ENCODE measurements at places on chromosomes 1 and 21.

GRCh38 chr21:35427320-35428000, 378.4 kb upstream of the RUNX1 start:
- DNase-seq: no peak

DNA sequence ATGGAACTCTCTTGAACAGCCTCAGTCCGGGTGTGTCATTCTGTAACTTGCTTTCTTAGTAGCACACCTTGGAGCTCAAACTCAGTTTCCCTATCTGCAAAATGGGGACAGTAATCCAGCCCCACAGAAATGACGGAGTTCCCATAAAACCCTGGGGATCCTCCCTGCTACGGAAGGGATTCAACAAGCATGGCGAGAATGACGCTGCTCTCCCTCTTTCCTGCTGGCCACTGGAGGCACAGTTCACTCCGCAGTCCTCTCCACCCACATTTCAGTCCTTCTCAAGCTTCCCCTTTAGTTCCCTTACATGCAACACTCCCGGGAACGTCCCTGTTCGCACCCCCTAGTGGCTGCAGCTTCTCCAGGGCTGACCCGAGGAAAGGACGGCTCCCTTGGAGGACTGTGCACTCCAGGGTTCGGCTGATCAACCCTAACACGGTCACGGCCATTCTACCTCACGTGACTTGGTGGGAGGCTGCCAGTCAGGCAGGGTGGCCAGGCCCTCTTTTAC, 20.6 kb downstream of the RUNX3 start:
- DNase-seq: no peak

DNA sequence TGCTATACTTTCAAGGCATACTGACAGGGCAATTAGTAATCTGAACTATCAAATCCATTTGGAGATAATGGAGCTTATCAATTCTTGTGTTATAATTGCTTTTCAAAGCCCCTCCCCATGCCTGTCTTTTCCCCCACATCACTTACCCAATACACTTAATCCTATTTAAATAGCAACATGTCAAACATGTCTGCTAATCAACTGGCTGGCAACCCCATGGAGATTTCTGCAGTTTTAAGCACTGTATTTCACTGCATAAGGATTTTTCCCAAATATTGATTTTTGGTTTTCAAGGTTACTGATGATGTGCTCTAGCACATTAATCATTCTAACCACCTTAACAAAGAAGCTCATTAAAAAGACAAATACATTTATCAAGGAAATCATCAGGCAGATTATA, 800.3 kb downstream of the PLA2G4A start:
- no peak for DNase-seq

DNA sequence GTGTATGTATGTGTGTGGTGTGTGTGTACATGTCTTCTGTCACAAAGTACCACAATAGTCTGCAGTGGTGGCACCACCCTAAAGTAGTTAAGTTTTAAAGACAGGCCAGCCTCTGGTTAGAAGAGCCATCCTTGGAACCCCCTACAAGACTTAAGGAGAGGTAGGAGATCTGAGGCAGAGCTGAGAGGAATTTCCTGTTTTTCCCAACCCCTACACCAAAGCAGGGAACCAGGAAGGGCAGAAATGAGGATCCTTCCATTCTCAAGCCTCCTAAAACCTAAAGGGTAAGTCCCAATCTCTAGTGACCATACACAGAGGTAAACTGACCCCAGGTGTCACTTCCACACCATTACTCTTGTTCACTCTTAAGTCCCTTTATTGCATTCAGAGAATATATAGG, 11.1 kb downstream of the PEA15 start:
- no peak for DNase-seq

DNA sequence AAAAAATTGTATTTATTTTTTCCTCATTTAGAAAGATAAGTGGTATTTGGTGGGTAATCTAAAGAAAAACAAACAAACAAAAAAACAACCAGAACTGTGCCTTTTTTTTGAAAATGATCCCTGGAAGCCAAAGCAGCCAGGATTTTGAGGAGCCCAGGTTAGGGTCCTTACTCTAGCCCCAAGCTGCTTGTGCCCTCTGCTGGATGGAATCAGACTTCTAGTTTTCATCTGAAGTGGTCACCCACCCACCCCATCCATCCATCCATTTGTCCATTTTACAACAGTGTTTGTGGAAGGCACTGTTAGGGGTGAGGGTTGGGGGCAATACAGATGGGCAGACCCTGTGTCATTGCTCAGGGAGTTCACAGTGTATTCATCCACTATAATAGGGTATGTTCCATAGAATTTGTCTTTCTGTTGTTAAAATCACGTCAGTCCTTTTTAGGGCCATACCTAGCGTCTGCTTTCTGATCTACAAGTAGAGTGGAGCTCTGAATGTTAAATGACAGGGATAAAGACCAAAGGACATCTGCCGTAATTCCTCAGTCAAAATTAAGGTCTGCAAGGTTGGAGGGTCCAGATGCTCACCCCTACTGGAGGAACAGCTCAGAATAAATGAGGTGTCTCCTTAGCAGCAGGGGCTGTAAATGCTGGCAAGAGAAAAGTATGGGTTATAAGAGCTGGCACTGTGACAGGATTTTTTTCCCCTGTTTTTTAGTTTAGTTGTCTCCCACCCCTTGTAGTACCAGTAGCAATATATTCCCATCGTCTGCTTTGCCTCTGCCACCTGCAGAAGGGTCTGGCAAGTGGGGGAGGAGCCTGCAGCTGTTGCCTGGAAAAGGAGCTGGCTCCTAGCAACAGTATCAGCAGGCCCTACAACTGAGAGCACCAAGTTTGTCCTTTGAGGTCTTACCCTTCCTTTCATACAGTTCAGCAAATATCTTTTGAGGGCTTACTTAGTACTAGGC, 3.2 kb downstream of the LRRC42 start:
- DNase-seq: no peak

DNA sequence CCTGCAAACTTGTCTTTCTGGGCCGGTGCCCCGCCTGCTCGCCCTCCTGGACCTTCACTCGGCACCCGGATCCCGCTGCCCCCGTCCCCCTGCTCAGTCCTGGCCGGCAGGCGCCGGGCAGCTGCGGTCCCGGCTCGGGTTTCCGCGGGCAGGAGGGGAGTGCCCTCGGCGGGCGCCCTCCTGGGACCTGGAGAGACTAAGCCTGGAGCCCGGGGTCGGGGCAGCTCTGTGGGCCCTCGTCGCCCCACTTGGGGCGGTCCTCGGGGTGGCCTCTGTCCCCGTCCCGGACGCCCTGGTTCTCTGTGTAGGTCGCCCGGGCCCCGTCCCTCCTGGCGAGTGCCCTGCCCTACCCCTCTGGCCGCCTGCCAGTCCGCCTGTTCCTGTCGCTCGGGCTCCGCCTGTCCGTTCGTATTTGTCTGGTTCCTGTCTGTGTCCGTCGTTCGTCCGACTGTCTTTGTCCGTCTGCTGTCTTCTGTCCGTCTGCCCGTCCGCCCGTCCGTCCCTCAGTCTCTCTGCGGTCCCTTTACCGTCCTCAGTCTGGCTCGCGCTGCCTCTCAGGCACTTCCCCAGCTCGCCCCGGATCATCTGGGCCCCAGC, 490 bp downstream of the SERINC2 start:
- DNase-seq: no peak

GRCh38 chr1:219759095-219759494, 146.2 kb upstream of the ZC3H11B start:
- no peak for DNase-seq

- no peak for DNase-seq
These were observed 67.3 kb downstream of the RHOU start for GRCh38 chr1:228802386-228803220.

DNA sequence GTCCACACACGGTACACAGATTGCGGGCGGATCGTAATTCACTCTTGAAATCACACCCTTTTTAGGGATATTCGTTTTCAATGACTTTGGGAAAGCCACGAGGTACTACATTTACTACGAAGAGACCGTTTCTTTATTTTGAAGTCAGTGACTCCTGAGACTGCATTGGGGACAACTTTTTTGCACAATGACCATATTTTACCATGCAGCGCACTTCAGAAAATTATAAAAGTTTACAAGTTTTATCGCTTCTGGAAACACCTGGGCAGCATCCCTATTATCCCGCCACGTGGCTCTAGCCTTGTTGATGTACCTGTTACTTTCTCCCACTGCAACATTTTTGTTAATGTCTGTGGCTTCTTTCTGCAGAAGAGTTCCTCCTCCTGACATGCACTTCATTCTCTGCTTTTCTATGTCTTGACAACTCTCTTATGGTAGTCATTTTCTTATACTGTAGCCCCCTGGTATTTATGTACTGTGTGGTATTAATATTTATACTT, 1.3 kb upstream of the AKT3 start:
- no peak for DNase-seq

GRCh38 chr1:12548279-12548972, 69.6 kb downstream of the DHRS3 start:
- DNase-seq: no peak

DNA sequence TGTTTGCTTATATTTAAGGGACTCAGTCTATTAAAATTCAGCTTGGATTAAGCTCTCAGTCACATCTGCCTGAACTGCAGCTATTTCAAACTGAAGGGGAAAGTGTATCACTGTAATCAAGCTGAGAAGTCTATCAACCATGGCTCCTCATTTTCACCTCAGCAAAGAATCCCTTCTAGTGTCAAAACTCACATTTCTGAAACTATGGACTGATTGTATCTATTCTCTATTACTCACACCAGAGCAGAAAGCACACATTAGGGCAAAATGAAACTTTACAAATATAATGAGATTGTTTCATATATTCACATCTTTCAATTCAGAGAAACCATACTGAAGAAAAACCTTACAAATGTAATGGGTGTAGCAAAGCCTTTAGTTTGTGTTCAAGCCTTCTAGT, 14.6 kb upstream of the C1orf146 start:
- no peak for DNase-seq

DNA sequence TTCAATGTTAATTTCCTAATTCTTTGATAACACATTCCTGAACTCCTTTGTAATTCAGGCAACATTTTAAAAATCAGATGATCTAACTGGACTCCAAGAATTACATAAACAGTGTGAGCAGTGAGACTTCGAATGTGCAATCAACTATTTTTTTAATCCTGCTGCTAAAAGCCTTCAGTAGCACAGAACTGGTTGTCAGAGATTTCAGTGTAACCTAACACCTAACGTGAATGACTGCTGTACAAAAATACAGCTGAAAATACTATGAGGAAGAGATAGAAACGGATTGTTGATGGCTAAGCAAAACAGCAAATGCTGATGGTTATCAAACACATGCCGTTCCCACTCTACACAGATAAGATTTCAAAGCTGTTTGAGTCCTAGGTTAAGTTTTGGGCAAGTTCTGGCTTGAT, 46.1 kb downstream of the APP start:
- no peak for DNase-seq

- DNase-seq: no peak
These were observed 168.3 kb downstream of the RHOU start for GRCh38 chr1:228903434-228904071.

All from stimulated activated CD8-positive, alpha-beta memory T cell treated with anti-CD3 and anti-CD28 coated beads, Interleukin-4, amount 100 ng/mL, for 1 hour (primary cell).